ENCODE measurements at places on chromosomes 12 and 14.

GRCh38 chr14:27890259-27890658 is 876.3 kb upstream of the FOXG1 start:
- no peak for DNase-seq

GRCh38 chr14:71716041-71716772 is 216.0 kb upstream of the RGS6 start:
- no peak for DNase-seq

DNA sequence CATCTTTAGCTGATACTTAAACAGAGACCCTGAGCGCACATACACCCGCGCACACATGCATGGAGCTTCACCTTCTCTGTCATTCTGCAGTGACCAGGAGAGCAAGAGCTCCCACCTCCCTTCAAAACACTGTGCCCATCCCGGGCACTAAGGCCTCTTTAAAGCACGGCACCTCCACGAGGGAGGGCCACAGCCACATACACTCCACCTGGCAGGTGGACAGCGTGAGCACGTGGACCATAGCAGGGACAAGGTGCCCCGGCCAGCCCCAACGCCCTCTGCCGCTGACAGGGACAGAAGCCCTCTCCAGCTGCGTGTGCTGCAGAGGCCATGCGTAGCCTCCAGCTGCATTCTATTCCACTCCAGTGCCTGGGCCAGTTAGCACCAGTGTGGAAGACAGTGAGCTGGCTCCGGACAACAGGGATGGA is 5.4 kb downstream of the GAPDH start:
- DNase-seq = no peak

DNA sequence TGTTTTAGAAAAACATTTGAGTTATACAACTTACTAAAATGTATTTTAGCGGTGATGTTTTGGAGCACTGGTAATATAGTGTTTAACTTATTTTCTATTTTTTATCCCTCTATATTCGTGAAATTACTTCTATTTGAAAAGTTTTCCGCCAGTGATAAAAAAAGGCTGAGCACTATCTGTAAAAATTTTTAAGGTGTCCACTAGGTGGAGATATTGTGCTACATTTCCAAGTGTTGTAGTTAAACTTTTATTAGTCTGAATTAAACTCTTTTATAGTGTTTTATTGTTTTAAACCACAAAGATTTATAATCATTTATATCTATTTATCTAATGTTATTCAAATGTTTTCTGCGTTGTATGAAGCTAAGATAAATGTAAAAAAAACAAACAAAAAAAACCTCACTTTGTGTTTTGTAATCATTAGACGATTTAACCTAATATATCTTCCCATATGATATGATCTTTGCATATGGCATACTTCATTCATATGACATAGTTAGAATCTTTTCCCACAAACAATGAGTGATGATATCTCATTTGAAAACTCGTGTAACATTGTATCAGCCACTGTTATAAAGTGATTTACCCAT is 11.8 kb downstream of the ALG10B start:
- DNase-seq = peak; percentile 17

- peak; percentile 61 for DNase-seq
Observed at GRCh38 chr12:91215940-91216454, 33.4 kb upstream of the DCN start.

- DNase-seq = no peak
Observed at GRCh38 chr14:61992139-61992538, 229.9 kb downstream of the SNAPC1 start.

DNA sequence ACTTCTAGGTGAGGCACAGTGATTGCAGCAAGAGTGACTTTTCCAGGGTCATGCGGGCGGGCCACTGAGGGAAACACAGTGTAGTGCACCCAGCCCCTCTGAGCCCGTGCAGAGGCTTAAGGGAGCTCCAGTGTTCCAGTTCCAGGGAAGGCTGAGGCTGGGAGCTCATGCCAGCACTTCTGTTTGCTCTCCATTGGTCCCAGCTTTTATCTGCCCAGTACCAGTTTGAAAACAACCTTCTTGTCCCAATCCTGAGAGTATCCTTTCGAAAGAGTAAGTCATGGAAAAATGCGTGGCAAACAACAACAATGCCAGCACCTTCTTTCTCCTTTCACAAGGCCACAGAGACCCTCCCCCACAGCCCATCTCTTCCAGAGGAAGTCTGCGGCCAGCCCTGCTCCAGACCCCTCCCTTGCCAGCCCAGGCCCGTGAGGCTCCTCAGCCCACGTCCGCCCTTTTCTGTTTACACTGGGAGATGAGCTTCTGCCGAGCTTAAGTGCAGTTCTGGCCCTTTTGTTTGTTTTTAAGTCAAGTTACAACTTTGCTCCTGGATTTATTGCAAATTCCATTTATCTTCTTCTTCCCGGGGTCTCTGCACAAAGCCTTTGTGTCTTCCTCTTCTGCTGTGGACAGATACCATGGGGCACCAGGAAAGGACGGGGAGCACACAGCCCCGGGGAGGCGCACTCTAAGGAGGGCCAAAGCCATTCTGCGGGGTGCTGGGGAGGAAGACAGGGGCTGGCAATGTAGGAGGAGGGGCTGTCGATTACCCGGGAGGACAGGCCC is 185.6 kb downstream of the ZFP36L1 start:
- no peak for DNase-seq

GRCh38 chr14:50943943-50944646 is at the start of gene PYGL:
PYGL (minus strand) TSS chr14:50944483; CDS start chr14:50944403, 80 bp downstream.
- DNase-seq = peak; percentile 78

DNA sequence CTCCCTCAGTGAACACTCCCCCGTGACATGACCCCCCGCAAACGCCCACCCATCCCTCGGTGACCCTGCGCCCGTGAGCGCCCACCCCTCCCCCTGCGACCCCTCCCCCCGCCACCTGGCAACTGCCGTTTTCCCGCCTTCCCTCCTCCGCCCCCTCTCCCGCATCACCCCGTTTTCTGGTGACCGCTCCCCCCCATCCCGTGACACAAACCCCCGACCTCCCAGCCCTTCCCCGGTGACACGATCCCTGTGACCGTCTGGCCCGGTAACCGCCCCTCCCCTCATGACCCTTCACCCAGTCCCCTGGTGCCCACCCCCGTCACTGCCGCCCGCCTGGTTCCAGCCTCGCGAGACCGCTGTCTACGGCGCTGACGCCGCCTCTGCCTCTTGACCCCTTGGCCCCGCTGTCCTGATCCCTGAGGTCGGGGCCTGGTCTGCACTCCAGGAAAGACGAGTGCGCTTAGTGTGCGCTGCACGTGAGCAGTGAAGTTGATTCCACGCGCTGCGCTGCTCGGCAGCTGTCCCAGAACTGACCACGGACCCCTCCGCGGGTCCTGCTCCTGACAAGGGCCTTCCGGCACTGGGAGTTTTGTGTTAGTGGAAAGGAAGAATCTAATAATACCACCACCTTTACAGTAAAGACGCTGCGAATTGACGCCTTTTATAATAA is 59.4 kb downstream of the DDX51 start:
- DNase-seq = peak; percentile 66

DNA sequence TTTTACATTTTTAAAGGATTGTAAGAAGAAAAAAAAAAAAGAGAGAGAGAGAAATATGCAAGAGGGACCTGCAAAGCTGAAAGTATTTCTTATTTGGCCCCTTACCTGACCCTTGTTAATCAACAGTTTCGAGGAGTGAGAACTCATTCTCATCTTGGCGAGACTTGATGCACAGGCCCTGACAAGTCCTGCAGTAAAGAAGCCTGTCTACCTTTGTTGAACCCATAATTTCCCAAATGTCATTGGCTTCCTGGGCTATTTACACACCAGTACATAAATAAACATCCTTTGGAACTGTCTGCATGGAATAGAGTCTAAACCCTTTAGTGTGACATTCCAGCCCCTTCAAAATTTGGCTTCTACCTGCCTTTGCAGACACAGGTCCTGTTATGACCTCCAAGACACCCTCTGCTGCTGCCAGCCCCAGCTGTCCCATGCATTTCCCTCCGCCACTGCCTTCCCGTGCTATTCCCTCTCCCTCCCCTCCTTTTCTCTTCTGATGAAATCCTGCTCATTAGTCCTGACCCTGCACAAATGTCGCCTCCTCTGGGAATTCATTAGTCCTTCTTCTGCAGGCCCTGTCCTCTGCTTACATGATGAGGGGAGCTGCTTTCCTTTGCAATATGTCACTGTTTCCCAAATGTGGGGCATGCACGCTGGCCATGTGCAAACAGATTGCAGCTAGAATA is 35.1 kb downstream of the MYL2 start:
- no peak for DNase-seq

DNA sequence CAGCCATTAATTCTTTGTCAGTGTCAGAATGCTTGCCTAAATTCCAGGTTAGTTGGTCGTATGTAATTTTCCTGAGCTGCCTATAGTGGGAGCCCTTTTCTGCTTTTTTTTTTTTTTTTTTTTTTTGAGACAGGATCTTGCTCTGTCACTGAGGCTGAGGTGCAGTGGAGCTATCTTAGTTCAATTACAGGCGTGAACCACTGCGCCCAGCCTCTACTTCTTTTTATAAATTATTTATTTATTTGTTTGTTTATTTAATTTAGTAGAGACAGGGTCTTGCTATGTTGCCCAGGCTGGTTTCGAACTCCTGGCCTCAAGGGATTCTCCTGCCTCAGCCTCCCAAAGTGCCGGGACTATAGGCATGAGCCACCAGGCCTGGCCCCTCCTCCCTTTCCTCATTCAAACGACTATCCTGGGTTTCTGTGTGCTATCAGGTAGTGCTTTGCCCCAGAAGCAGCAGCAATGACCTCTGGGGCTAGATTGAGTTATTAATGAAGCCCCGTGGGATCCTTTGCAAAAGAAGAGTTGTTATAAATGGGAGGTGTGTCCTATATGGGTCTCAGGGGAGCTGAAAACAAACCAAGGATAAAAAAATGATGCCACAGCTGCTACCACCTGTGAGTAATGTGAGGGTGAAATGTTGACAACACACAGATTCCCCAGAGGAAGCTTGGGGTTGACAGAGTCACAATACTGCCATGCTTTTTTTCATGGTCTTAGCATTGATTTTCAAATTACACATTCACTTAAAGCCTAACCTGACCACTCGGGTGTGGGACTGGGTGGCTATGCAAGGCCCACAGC is 34.6 kb upstream of the NFKBIA start:
- DNase-seq = peak; percentile 11

- no peak for DNase-seq
Observed at GRCh38 chr12:130461839-130462557, 124.3 kb downstream of the PIWIL1 start.

GRCh38 chr12:132033627-132034026 is 83.9 kb downstream of the EP400 start:
- DNase-seq = no peak

DNA sequence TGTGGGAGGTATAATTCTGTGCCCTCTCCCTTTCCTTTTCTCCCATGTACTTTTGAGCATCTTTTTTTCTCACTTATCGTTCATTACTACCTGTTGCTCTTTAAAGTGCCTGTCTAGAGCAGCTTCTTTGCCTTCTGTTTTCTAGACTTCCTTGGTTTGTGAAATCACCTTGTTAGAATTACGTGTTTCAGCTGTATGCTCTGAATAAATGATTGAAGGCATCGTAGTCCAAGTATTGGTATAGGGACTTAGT is 1.3 kb downstream of the NEDD1 start:
- no peak for DNase-seq

DNA sequence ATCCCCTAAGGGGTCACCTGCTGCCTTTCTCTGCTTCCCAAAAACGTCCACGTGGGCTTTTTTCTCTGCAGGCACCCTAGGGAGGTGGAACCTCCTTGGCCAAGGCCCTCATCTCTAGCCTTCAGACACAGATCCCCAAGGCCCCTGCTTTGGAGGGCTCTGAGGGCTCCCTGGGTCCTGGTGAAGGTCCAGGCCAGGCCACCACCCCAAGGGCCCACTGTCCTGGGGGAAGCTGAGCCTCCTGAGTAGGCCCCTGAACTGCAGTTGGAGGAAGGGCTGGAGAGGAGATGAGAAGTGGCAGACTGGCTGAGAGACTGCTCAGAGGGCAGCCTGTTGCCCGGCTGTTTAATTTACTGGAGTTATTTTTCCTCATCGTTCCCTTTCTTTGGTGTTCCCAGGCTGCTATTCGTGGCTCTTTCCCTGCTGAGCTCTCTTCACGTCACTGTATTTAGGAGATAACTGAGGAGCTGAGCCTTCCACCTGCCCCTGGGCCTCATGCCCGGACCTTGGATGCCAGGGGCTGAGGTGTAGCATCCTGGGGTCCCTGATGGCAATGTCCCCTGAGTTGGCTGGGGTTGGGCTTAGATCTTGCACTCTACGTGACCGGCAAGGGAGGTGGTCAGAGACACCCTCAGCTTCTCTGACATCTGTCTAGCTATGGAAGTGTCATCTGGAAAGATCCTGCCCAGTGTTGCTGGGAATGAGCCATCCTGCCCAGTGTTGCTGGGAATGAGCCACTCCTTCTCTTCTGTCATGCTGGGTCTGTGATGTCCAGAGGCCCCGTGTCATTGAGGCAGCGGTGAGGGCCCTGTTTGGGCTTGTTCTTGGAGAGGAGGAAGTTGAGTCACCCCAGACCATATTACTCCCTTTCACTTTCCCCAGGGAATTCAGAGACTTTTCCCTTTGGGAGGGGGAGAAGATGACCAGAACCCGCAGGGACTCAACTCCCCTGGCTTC is 139.8 kb downstream of the TSPAN9 start:
- DNase-seq = peak; percentile 47

DNA sequence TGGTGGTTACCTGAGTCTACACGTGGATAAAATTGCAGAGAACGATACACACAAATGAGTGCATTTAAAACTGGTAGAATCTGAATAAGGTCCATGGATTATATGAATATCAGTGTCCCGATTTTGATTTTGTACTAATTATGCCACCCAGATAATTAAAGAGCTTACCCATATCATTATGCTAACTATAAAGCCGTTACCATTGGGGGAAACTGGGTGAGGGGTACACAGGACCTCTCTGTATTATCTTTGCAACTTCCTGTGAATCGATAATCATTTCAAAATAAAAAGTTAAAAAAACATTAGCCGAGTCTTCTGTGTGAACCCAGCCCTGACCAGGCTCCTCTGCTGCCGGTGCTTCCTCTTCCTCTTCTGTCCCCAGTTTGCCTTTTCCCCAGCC is 107.1 kb downstream of the SMOC1 start:
- DNase-seq = no peak

DNA sequence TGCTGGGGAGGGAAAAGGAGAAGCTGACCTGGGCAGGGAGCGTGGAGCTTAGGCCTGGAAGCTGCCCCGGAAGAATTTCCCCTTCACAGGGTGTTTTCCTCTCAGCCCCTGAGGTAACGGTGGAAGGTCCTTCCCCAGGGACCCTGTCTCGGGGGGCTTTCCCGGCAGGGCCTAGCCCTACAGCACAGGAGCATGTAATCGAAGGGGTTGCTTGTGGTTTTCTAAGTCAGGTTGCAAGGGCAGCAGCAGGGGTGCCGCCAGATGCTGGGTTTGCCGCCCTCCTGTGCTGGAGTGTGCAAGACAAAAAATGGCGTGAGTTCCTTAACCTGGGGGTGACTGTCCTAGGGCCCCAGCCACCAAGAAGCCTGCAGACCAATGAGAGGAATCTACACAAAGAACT is 1.6 kb upstream of the KRT74 start:
- no peak for DNase-seq
